NCI-H1092 treated with DMSO at 0.1 percent for 48 hours (cell line): ENCODE measurements at places on chromosomes 4 and X.

GRCh38 chr4:130165381-130165780 lies 1069.4 kb downstream of the C4orf33 start:
- DNase-seq: no peak

GRCh38 chr4:135418353-135418752 lies 1216.8 kb upstream of the PABPC4L start:
- peak; percentile 2 for DNase-seq

- no peak for DNase-seq
These were observed 73.7 kb downstream of the LEF1 start for GRCh38 chr4:108094923-108095482.

DNA sequence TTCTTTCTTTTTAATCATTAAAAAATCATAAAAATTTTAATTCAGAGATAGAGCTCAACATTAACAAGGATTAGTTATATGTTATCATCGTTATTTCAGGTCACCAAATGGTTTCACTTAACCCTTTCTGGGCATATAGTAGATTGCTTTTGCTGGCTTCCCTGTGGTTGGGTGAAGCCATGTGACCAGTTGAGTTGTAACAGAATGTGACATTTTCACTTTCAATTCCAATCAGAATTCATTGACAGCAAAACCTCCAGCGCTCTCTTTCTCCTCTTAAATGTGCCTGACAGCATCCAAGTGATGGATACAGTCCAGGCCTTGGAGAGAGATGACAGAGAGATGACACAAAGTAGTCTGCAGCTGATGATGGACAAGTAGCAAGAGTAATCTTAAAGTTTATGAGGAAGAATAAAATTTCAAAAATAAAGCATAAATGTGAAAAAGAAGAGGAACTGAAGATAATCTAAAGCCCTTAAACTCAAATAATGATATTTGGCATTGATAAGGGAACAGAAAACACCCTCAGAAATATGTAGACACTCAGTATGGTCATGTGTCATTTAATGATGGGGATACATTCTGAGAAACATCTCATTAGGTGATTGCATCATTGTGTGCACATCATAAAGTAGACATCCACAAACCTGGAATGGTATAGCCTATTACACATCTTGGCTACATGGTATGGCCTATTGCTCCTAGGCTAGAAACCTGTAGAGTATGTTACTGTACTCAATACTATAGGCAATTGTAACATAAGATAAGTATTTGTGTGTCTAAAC lies 92.3 kb upstream of the QRFPR start:
- DNase-seq: no peak

DNA sequence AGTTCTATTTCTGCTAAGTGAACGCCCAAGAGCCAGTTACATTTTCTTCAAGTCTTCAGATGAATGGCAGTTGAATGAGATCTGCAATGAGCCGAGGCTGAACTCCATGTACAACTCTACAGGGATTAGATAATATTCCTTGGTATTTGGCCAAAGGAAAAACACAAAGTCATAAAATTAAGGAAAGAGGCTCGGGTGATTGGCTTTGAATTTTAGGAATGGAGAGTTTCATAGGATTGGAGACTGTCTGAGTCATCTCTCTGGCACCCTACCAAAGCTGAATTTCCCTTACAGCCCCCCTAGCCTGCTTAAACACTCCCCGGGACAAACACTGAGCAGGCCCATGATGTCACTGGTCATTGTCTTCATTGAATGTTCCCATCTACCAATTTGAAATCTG lies 188.0 kb upstream of the C1QTNF7 start:
- DNase-seq: no peak

- DNase-seq: no peak
These were observed 5.9 kb downstream of the ANXA10 start for GRCh38 chr4:168098248-168098717.

GRCh38 chrX:148928811-148929210 lies 428.4 kb downstream of the AFF2 start:
- no peak for DNase-seq

DNA sequence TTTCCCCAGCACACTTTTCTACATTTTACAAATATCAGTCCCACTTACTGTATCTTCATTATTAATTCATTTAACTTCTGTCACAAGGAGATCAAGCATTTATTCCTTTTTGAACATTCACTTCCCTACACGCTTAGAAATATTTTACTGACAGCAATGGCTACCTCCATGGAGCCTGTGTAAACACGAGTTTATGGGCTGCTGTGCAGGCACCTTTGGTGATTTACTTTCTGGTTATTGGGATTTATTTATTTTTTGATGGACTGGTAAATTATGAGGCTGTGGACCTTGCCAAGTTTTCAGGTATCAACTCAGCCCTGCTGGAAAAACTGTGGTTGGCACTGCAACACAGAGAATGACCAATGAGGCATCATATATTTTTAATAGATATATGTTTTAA lies 45.4 kb upstream of the PAQR3 start:
- DNase-seq: peak; percentile 8

- DNase-seq: no peak
These were observed 368.1 kb upstream of the NOCT start for GRCh38 chr4:138647433-138647832.

DNA sequence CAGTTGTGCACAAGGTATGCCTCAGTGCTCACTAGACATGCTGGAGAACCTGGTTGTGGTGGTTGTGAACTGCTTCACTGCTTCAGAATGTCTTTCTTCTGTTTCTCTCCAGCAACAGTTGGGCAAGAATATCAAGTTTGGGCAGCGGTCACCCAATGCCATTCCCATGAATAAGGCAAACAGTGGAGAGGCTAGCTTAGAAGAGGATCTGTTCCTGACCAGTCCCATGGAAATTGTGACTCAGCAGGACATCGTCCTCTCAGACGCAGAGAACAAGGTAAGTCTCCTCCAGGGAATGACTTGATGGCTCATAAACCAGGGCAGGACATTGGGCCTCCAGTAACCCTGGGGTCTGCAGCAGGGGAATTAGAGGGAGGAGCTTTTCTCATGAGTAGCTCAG lies 79.9 kb downstream of the AASDH start:
- DNase-seq: no peak
